ENCODE measurements at places on chromosomes 2 and 18.
A peak's percentile ranks its signal among the peaks of the same experiment; 100 is the strongest.

DNA sequence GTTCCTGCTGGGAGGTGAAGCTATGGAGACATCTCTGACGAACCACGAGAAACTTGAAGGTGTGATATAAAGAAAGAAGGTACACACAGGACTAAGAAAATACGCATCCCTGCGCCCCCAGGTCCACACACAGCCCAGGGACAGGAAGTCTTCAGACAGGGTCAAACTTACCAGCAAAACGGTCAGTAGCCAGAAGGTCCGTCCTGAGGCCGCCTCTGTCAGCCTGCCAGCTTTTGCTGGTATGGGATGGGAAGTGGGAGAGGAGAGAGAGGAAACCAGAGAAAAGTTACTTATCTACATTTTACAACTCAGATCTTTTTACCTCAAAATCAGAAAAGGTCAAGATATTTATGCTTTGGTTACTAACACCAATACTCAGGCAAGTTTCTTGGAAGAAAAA, 47.2 kb downstream of the HDLBP start:
- no peaks in the 10 kb centered on the region for H3K27me3 ChIP-seq
- H3K4me3 ChIP-seq = no peak overlapping the region
- no peak for DNase-seq
- no peak overlapping the region for H3K27ac ChIP-seq
- peaks cover 34% of the 10 kb centered on the region for H3K4me1 ChIP-seq

GRCh38 chr18:51531501-51531900, 334.0 kb upstream of the MEX3C start:
- no peaks in the 10 kb centered on the region for H3K36me3 ChIP-seq
- DNase-seq = peak; percentile 92
- H3K4me1 ChIP-seq = no peaks in the 10 kb centered on the region
- H3K4me3 ChIP-seq = no peak overlapping the region

DNA sequence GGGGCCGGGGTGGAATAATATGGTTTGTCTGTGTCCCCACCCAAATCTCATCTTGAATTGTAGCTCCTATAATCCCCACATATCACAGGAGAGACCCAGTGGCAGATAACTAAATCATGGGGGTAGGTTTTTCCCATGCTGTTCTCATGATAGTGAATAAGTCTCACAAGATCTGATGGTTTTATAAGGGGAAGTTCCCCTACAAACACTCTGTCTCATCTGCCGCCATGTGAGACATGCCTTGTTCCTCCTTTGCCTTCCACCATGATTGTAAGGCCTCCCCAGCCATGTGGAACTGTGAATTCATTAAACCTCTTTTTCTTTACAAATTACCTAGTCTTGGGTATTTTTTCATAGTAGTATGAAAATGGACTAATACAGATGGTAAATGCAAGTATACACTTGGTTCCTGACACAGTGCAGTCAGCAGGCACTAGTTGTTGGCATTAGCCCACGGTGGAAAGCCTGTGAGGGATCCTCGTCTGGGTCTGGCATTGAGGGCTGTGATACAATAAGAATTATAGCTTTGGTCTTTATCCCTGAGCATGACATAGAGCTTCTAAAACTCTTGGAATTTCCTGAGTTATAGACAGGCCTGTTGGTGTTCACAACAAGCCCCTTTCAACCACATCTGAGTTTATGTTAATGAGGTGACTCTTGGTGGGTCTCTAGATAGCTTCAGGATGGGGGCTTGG, 135.8 kb downstream of the CABLES1 start:
- no peak overlapping the region for H3K4me3 ChIP-seq
- peaks cover 10% of the 10 kb centered on the region for H3K4me1 ChIP-seq
- H3K27ac ChIP-seq = no peak overlapping the region
- DNase-seq = no peak
- no peaks in the 10 kb centered on the region for H3K27me3 ChIP-seq
- peaks cover 3% of the 10 kb centered on the region for H3K36me3 ChIP-seq

DNA sequence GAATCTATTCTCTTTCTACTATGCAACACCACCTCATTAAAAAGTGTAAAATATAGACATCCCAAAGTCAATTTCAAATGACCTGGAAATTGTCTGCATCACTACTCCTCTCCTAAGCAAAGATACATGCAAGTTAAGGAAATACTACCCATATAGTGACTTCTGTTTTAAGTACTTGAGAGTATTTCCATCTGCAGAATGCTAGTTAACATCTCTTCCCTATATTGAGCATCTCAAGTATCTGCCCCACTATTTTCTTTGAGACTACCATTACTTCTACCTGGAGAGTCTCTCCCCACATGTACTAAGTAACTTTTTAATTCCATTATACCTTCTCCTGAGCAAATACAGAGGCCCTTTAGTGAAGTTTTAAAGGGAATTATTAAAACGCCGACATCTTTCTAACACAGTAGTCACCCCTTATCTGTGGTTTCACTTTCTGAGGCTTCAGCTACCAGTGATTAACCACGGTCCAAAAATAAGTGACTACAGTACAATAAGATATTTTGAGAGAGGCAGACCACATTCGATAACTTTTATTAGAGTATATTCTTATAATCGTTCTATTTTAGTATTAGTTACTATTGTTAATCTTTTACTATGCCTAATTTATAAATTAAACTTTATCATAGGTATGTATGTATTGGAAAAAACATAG, 21.8 kb downstream of the CWC22 start:
- H3K27me3 ChIP-seq = no peaks in the 10 kb centered on the region
- no peak overlapping the region for H3K27ac ChIP-seq
- DNase-seq = no peak

GRCh38 chr2:71503837-71504236, 50.5 kb downstream of the DYSF start:
- H3K27me3 ChIP-seq = no peaks in the 10 kb centered on the region
- peak; percentile 61 for DNase-seq
- peaks cover 25% of the 10 kb centered on the region for H3K4me1 ChIP-seq
- no peak overlapping the region for H3K27ac ChIP-seq

DNA sequence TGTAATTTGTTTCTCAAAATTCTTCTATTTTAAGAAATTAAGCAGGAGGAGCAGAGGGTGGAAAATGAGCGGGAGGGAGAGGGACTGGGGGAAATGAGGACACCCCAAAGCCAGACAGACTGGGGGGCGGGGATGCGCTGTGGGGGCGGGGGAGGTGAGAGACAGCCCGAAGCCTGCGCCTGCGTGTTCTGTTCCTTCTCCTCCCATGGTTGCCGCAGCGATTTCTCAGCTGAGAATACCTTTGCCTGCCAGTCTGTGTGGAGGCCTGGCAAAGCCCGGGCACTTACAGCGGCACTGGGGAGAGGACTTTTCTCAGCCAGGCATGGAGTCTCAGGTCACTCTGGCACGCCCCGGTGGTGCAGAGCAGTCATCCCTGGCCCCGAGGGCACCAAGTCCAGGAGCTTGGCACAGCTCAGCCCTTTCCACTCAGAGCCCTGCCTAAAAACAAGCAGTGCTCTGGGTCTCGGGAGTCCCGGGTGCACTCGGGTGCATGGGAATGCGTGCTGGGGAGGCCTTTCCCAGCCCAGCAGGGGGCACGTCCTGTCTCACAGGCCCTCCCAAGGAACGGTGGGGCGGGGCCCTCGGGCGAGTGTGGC, 289.3 kb upstream of the HS6ST1 start:
- no peak overlapping the region for H3K4me3 ChIP-seq
- no peaks in the 10 kb centered on the region for H3K4me1 ChIP-seq

DNA sequence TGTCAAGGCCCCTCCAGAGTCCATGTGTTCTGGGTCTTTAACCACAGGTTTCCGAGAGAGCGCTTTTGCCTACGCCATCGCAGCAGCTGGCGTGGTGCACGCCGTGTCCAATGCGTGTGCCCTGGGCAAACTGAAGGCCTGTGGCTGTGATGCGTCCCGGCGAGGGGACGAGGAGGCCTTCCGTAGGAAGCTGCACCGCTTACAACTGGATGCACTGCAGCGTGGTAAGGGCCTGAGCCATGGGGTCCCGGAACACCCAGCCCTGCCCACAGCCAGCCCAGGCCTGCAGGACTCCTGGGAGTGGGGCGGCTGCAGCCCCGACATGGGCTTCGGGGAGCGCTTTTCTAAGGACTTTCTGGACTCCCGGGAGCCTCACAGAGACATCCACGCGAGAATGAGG, 9.3 kb downstream of the WNT10A start:
- H3K4me3 ChIP-seq = no peak overlapping the region
- H3K27ac ChIP-seq = no peak overlapping the region
- peaks cover 47% of the 10 kb centered on the region for H3K27me3 ChIP-seq
- no peak for DNase-seq
- H3K36me3 ChIP-seq = no peaks in the 10 kb centered on the region

DNA sequence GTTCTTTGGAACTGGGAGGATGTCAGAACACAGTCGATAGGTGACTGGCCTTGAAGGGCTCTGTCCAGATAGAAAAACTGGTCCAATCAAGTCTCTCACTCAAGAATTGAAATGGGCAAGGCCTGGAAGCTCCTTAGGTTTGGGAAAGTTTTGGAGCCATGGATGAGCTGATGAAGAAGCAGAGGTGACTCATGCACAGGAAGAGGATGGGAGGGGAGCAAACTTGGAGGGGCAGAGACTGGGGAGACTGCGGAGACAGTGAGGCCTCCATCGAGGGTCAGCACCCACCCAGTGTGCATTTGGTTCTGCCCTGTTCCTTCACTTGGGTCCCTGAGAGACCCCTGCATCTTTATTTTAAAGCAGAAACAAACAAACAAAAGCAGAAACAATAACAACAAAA, 41.1 kb downstream of the SOWAHC start:
- no peaks in the 10 kb centered on the region for H3K36me3 ChIP-seq
- DNase-seq = no peak
- H3K4me3 ChIP-seq = no peak overlapping the region
- no peak overlapping the region for H3K27ac ChIP-seq
- H3K27me3 ChIP-seq = no peaks in the 10 kb centered on the region

DNA sequence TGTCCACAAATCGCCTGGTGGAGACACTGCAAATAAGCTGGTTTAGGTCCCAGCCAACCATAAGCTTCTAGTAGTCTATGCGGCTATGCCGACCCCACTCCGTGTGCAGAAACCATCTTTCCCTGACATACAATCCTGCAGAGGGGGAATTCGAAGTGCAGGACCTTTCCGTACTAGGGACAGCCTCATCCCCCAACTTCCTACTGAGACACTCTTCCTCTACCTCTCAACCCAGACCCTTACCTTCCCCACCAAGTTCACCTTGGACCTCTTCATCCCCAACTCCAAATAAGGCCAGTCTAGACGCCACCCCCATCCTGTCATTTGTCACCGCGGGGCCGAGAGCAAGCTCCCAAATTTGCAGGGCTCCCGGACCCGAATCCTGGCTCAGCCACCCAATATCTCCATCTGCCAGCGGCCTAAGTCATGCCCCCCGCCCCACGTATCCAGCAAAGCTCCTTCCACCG, 496 bp downstream of the SUCLG1 start:
- H3K4me1 ChIP-seq = peaks cover 3% of the 10 kb centered on the region
- peak overlapping the region; percentile 92 for H3K4me3 ChIP-seq
- H3K36me3 ChIP-seq = no peaks in the 10 kb centered on the region
- no peaks in the 10 kb centered on the region for H3K27me3 ChIP-seq
- H3K27ac ChIP-seq = no peak overlapping the region

DNA sequence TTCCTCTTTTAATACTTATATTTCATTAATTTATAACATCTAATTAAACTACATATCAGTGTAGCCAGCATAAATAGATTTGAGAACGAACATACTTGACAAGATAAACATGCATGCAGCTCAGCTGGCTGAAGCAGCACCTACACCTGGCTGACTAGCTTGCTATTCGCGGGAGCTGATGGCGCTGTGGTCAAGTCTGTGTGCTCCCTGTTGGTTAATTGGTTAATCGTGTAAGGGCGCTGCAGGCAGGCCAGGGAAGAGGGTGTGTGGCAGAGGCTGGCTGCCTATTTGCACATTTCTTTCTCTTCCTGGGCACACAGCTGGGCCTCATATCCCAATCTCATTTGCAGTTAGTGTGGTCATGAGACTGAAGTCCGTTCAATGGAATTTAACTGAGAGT, 14.5 kb upstream of the VWA3B start:
- no peak for DNase-seq
- H3K27me3 ChIP-seq = no peaks in the 10 kb centered on the region
- no peak overlapping the region for H3K4me3 ChIP-seq
- no peak overlapping the region for H3K27ac ChIP-seq
- no peaks in the 10 kb centered on the region for H3K4me1 ChIP-seq
